ENCODE measurements at places on chromosomes 12 and 14.
A peak's percentile ranks its signal among the peaks of the same experiment; 100 is the strongest.

DNA sequence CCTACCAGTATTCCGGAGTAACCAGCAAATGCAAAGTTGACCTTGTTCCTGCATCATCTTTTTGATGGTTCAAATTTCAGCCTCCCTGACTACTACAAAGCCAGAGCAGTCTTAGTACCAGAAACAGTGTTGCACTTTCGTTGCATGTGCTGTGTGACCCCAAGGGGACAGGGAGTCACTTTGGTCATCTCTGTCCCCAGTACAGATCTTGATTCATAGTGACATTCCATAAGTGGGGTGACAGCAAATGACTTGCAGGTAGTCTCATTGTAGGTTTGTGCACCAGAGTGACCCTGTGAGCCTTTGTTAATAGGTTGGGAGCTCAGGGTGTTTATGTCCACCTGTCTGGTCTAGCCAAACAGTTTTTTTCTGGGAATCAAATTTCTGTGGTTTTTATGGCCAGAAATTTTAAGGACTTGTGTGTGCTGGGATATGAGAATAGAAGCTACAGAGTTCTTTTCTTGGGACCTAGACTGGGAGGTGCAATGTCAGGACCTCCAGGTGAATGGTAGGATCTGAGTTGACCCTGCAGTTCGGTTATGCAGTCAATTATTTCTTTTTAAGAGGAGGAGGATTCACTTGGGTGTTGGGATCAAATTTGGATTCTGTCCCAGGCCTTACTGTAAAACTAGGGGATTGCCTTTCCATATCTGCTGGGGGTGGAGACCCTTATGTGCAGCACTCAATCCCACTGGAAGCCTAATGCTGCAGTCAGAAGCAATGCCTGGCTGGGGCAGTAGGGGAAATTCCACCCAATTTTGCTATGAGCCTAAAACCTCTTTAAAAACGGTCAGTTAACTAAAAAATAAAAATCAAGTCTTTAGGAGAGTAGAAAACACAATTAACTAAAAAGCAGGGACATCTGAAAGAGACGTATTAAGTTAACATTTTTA, 10.1 kb downstream of the EIF5 start:
- no peak for DNase-seq

GRCh38 chr14:39025810-39026627, 77.0 kb downstream of the SEC23A start:
- no peak for DNase-seq

GRCh38 chr12:31896514-31897039, 62.6 kb upstream of the RESF1 start:
- no peak for DNase-seq

GRCh38 chr12:29552324-29552927, 54.9 kb upstream of the OVCH1 start:
- peak; percentile 26 for DNase-seq

DNA sequence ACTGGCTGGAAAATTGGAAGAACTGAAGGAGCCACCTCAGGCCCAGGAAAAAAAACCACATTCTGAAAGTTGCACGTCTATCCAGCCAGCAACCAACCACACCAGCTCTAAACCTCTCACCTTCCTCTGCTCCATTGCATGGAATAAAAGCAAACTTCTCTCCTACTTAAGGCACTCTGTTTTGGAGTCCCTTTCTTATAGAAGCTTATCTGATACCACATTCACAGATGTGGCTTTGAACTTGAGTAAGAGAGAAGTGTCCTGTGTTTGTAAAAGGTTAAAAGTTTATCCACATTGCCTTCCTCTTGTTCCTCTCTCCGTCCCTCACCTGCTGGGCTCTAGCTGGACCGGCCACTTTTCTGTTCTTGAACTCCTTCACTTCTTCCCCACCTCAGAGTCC, 99.6 kb upstream of the PLXNC1 start:
- no peak for DNase-seq

DNA sequence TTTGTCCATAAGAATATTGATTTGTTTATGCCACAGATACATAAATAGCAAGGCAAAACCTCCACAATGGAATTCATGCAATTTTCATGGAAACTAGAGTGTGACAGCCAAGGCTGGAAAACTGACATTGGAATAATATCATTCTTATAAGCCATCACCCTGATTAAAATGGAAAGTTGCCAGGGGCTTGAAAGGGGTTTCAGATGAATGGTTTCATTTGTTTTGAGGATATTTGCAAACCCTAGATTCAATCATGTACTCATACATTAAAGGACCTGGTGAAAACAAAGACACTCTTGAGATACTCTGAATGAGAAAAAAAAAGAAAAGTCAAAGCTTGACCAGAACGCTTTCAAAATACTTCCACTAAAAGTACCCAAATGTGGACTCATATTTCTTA, 205.7 kb downstream of the DIO2 start:
- DNase-seq: no peak

- DNase-seq: no peak
Measured at GRCh38 chr14:36748610-36749213, 87.1 kb downstream of the PAX9 start.

GRCh38 chr12:6700646-6701051, at the start of gene PIANP:
Gene PIANP (minus strand): TSS chr12:6700815. CDS start chr12:6698061, 2,754 bp downstream.
- no peak for DNase-seq

- DNase-seq: no peak
Measured at GRCh38 chr14:102539544-102540314, 30.2 kb upstream of the ANKRD9 start.

DNA sequence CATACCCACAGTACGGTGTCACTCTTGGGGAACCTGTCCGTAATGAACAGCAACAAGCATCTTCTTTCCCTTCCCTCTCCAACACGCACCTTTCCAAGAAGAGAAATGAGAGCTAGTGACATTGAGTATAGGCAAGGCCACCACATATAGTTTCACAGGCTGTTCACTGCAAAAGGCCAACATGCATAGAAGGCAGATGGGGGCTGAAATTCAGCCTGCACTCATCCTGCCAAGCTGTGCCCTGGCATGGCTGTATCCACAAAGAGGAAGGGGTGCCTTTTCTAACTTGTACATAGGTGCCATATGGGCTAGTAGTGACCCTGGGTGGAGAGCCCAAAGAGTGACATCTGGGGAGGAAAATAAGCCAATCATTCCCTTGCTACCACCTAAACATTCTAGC, 169.6 kb downstream of the ZFP36L1 start:
- DNase-seq: no peak

DNA sequence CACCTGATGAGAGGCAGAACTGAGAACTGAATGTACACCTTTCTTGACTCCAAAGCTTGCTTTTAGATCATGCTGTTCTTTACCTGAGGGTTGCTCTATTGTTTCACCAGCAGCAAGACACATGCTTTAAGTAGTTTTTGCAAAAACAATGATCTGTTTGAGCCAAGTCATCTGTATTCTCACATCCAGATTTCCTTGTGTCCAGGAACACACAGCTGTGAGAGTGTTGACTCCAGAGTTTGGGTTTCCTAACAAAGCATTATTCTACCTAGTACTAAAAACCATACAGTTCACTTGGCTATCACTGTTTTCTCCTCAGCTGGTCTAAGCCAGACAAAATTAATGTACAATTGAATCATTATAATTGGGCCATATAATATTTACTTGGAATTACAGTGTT, 120.4 kb downstream of the STAB2 start:
- DNase-seq: no peak

GRCh38 chr12:108320507-108321293, 18.4 kb downstream of the CMKLR1 start:
- no peak for DNase-seq

DNA sequence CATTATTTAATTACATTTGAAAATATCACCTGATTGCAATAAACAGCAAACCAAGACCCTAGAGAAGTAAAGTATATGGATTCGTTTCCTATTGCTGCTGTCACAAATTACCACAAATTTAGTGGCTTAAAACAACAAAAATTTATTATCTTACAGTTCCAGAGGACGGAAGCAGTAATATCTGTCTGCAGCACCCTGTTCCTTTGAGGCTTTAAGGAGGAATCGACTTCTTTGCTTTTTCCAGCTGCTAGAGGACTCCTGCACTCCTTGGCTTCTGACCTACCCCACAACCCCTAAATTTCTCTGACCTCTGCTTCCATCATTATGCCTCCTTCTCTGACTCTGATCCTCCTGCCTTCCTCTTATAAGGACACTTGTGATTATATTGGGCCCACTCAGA, 23.8 kb upstream of the PPM1A start:
- no peak for DNase-seq

DNA sequence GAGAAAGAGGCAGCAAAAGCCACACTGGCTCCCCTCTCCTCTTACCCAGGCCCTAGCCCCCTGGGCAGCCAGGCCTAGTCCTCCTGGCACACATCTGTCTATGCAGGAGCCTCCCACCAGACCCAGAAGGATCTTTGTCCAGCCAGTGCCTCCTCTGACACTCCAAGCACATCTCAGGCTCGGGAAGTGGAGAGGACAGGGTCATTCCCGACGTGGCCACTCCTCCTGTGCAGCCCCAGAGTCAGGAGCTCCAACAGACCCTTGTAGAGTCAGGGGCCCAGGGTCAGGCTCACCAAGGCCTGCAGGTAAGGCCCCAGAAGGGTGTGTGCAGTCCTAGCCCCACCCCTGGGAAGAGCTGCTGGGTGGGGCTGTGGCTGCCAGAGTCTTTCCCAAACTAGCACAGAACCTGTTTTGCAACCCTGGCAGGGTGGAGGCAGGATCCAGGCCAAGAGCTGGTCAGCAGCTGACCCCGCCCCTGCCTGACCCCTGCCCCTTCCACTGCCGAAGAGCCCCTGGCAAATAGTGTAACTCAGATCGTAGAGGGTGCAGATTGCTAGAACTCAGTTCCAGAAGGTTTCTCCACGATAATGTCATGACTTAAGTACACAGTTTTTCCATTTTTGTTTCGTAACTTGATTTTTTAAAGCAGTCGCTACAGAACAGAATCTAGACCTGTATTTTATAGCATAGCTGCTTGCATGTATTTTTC, 26.6 kb upstream of the PNMA1 start:
- no peak for DNase-seq

DNA sequence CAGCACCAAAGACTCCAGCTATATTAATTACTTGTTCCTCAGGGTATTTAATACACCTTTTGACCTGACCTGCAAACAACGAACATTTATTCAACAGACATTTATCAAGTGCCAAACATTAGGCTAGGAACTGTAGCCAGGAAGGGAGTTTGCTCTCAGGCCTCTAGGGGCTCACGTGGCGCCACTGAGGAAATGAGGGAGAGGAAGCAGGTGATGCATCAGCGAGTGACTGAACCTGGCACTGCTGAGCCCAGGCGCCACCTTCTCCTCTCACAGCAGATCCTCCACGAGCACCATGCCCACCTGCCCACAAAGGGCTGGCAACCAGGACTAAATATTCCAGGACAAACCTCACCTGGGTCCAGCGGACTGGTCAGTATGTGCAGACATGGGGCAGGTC, 50.2 kb downstream of the SETD3 start:
- no peak for DNase-seq

DNA sequence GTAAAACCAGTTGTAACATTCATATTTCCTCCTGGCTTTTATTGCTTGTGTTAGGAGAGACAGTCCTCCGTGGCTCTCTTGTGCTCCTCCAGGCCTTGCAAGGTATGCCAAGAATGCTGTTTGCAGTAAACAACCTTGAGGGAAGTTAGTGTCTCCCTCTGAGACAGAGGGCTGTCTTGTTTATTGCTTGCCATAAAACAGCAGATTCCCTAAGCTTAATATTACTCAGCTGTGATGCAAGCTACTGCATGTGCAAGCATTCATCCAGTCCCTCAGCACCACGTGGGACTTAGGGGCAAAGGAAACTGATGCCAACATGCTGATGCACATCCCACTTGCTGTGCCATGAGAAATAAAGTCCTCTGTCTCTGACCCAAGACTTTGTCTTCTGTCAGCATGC, 6.6 kb downstream of the POMT2 start:
- no peak for DNase-seq

GRCh38 chr14:48874711-48875110, 711.5 kb downstream of the RPS29 start:
- DNase-seq: no peak

- no peak for DNase-seq
Measured at GRCh38 chr14:64612021-64612380, 62.2 kb downstream of the PPP1R36 start.

GRCh38 chr12:31506515-31507306, 84.2 kb downstream of the DENND5B start:
- DNase-seq: no peak

GRCh38 chr14:60254176-60254575, 5.2 kb downstream of the PPM1A start:
- no peak for DNase-seq

GRCh38 chr14:76644855-76645518, 116.3 kb upstream of the VASH1 start:
- DNase-seq: no peak
